ENCODE measurements at places on chromosomes 13 and 19. TPM values are rescaled to one million over a fixed set of nuclear protein-coding genes. Genes with fewer than 3 reads are reported as not detected.

The CGB3 gene
- polyA plus RNA-seq = not detected

The HNRNPUL1 gene
- 60.7 TPM for polyA plus RNA-seq

The ZNF813 gene
- 1.5 TPM for polyA plus RNA-seq

The SLC10A2 gene
- not detected for polyA plus RNA-seq

The ZNF723 gene
- polyA plus RNA-seq = not detected

The ZNF208 gene
- 4.0 TPM for polyA plus RNA-seq

GRCh38 chr13:50152224-50152623 is 137.0 kb downstream of the KCNRG start:
- H3K4me1 ChIP-seq = peaks cover 18% of the 10 kb centered on the region
- DNase-seq = peak; percentile 14
- H3K27me3 ChIP-seq = no peaks in the 10 kb centered on the region
- H3K36me3 ChIP-seq = no peaks in the 10 kb centered on the region

DNA sequence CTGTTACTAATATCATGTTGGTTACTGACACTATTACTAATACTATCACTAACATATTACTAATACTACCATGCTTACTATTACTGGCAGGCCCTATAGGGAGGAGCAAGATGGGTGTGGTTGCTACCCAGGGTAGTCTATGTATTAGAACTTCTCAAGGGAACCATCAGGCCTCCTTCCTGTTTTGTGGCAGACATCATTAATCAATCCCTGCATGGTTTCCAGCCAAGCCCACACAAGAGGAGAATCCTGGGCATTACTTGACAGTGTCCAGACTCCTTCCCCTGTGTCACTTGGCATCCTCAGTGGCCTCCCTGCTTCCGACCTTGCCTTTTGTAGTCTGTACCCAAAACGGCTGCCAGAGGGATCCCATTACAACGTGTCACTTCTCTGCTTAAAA is 8.9 kb downstream of the HAS1 start:
- H3K4me1 ChIP-seq = peaks cover 19% of the 10 kb centered on the region
- no peak overlapping the region for H3K4me3 ChIP-seq
- H3K27me3 ChIP-seq = peaks cover 7% of the 10 kb centered on the region
- no peak overlapping the region for H3K27ac ChIP-seq

GRCh38 chr19:18417250-18418028 is 1.8 kb upstream of the SSBP4 start:
- H3K4me1 ChIP-seq = peaks cover 63% of the 10 kb centered on the region
- peak; percentile 68 for DNase-seq
- peak overlapping the region; percentile 67 for H3K4me3 ChIP-seq
- H3K36me3 ChIP-seq = no peaks in the 10 kb centered on the region
- peaks cover 55% of the 10 kb centered on the region for H3K27me3 ChIP-seq

- H3K4me3 ChIP-seq = peak overlapping the region; percentile 67
- peak; percentile 49 for DNase-seq
- no peak overlapping the region for H3K27ac ChIP-seq
- H3K36me3 ChIP-seq = no peaks in the 10 kb centered on the region
- H3K4me1 ChIP-seq = peaks cover 31% of the 10 kb centered on the region
Observed at GRCh38 chr13:20128459-20128931, 32.4 kb downstream of the GJA3 start.

DNA sequence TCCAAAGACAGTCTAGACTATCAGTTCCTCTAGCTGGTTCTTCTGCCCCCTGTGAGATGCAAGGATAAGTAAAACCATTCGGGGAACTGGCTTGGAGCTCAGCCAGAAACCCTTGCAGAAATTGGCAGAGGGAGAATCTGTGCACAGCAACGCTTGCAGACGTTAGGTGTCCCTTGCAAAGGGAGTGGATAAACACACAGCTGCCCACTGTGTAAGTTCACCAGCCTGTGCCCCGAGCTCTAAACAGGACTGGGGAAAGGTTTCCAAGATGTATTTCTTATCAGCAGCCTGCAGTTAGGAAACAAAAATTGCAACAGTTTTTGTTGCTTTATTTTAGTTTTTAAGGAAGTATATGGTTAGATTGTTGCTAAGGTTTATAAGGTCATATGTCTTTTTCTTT is 19.0 kb upstream of the ADGRE1 start:
- H3K4me1 ChIP-seq = no peaks in the 10 kb centered on the region
- DNase-seq = no peak
- H3K27ac ChIP-seq = no peak overlapping the region
- no peaks in the 10 kb centered on the region for H3K27me3 ChIP-seq
- no peaks in the 10 kb centered on the region for H3K36me3 ChIP-seq

- H3K27ac ChIP-seq = peak overlapping the region; percentile 73
- no peak for DNase-seq
- H3K4me1 ChIP-seq = peaks cover 15% of the 10 kb centered on the region
Observed at GRCh38 chr13:20525144-20525600, 485 bp downstream of the CRYL1 start.

DNA sequence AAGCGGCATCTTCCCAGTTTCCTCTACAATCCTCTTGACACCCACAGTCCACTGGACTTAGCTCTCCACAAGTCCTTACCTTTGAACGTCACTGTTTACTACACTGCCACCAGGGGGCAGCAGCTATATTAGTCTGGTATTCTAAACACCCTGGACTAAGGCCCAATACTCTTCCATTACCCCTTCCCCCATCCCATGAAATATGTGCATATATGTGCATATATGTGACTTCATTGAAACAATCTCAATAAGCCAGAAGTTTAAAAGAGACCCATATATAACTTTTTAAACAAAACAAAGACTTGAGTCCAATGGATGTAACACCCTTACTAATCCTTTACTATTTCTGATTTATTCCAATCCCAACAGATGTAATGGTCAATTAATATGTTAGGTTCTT is 15.5 kb downstream of the GGACT start:
- H3K4me3 ChIP-seq = no peak overlapping the region
- H3K36me3 ChIP-seq = no peaks in the 10 kb centered on the region
- DNase-seq = peak; percentile 77
- no peak overlapping the region for H3K27ac ChIP-seq

DNA sequence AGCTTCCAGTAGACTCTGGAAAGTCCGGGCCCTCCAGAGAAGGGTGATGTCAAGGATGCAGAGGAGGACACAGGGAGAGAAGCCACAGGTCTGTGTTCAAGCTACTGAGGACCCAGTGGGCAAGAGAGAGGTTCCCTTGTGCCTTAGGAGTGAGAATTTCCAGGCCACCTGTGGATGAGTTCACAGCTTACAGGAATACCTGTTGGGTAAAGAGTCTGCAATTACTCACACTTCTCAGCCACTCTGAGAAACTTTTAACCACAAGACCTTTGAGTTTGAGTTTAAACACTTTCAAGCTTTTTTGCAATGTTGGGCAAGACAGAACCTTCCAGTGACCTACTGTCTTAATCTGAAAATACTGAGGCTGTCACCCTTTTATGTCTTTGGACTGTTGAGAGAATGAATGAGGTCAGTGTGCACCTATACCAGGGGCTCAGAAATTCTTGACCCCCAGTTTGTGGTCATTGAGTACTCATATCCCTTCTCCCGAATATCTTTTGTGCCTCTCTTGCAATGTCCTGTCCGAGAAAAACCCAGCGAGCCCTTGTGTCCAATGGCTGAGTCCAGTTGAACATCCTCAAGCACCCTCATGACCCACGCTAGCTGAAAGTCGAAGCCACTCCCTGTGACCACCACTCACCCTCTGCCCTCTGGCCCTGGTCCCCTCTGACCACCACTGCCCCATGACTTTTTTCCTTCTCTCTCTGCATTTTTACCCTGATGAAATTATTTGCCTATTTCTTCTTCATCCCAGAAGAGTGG is 368.5 kb upstream of the ZNF507 start:
- no peak overlapping the region for H3K27ac ChIP-seq
- H3K4me1 ChIP-seq = no peaks in the 10 kb centered on the region
- no peaks in the 10 kb centered on the region for H3K36me3 ChIP-seq

DNA sequence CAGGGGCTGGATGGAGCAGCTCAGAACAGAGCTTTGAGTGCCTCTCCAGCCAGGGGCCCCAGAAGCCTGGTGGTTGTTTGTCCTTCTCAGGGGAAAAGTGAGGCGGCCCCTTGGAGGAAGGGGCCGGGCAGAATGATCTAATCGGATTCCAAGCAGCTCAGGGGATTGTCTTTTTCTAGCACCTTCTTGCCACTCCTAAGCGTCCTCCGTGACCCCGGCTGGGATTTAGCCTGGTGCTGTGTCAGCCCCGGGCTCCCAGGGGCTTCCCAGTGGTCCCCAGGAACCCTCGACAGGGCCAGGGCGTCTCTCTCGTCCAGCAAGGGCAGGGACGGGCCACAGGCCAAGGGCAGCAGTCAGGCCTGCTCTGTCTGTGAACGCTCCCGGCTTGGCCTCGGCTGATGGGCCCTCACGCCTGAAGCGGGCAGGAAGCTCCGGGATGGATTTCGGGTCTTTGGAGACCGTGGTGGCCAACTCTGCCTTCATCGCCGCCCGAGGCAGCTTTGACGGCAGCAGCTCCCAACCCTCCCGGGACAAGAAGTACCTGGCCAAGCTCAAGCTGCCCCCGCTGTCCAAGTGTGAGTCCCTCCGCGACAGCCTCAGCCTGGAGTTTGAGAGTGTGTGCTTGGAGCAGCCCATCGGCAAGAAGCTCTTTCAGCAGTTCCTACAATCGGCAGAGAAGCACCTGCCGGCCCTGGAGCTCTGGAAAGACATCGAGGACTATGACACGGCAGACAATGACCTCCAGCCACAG is at the start of gene GRK1:
TSS of gene GRK1 (plus strand) at position 269 of the 751 bp plus-strand sequence. CDS start at position 437, 168 bp downstream.
- H3K36me3 ChIP-seq = no peaks in the 10 kb centered on the region
- no peaks in the 10 kb centered on the region for H3K4me1 ChIP-seq
- DNase-seq = no peak
- peaks cover 11% of the 10 kb centered on the region for H3K27me3 ChIP-seq
- H3K27ac ChIP-seq = no peak within 1 kb of the TSS
- H3K4me3 ChIP-seq = no peak within 1 kb of the TSS

DNA sequence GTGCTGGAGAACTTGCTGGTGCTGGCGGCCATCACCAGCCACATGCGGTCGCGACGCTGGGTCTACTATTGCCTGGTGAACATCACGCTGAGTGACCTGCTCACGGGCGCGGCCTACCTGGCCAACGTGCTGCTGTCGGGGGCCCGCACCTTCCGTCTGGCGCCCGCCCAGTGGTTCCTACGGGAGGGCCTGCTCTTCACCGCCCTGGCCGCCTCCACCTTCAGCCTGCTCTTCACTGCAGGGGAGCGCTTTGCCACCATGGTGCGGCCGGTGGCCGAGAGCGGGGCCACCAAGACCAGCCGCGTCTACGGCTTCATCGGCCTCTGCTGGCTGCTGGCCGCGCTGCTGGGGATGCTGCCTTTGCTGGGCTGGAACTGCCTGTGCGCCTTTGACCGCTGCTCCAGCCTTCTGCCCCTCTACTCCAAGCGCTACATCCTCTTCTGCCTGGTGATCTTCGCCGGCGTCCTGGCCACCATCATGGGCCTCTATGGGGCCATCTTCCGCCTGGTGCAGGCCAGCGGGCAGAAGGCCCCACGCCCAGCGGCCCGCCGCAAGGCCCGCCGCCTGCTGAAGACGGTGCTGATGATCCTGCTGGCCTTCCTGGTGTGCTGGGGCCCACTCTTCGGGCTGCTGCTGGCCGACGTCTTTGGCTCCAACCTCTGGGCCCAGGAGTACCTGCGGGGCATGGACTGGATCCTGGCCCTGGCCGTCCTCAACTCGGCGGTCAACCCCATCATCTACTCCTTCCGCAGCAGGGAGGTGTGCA is 587 bp downstream of the S1PR4 start:
- peaks cover 33% of the 10 kb centered on the region for H3K36me3 ChIP-seq
- H3K4me3 ChIP-seq = peak overlapping the region; percentile 91
- DNase-seq = no peak
- H3K27me3 ChIP-seq = no peaks in the 10 kb centered on the region
- peak overlapping the region; percentile 80 for H3K27ac ChIP-seq

DNA sequence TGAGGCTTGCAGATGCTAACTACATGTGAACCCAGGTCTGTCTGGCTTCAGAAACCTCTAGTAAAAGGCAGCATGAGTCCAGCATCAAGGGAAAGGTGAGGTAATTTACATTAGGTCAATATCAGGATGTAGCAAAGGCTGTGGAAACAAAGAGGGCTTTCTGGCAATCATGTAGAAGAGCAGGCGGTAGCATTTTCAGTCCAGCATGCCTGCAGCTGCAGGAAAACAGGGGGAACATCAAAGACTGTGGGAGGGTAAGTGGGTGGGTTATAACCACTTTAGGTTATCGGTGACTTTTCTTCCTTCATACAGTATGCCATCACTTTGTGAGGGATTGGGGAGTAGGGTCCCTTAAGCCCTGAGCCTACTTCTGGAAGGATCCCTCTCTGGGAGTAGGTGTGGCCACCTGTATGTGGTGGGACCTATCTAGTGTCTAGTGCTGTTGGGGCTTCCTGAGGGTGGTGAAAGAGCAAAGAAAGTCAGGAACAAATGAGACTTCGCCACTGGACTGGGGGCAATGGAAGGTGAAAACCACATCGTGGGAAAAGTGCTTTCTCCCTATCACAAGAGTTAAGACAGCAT is 10.8 kb downstream of the SUGP2 start:
- DNase-seq = no peak
- H3K4me1 ChIP-seq = no peaks in the 10 kb centered on the region
- no peak overlapping the region for H3K4me3 ChIP-seq
- H3K36me3 ChIP-seq = peaks cover 59% of the 10 kb centered on the region
- H3K27me3 ChIP-seq = no peaks in the 10 kb centered on the region

DNA sequence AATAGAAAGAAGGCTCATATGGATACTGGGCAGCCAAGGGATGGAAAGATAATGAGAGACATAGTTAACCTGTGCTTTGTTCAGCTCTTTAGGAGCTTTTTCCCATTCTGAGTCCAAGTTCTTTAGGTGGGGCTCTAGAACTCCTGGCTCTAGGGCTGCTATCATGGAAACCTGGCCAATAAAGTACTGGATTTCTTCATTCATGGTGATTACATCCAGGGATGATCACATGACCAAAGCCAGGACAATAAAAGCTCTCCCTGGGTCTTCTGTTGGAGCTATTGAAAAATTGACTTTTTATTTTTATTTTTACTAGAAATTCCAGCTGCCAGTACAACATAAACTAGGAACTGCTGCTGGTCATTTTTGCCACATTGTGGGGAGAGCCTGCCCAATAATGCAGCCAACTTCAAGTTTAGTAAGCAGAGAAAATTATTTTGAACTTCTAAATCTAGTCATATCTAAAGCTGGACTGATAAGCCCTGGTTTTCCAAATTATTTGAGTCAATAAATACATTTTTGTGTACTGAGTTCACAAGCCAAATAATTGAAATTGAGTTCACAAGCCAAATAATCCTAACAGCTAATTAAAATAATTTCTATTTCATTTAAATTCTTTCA is 224.9 kb upstream of the STARD13 start:
- H3K27ac ChIP-seq = no peak overlapping the region
- H3K4me1 ChIP-seq = no peaks in the 10 kb centered on the region
- DNase-seq = no peak
- H3K36me3 ChIP-seq = no peaks in the 10 kb centered on the region
- H3K4me3 ChIP-seq = no peak overlapping the region

- DNase-seq = no peak
- H3K27me3 ChIP-seq = no peaks in the 10 kb centered on the region
- no peak overlapping the region for H3K4me3 ChIP-seq
Observed at GRCh38 chr13:67134417-67135129, 95.6 kb downstream of the PCDH9 start.

GRCh38 chr19:49875177-49875576 is 2.0 kb downstream of the AKT1S1 start:
- H3K27ac ChIP-seq = no peak overlapping the region
- no peaks in the 10 kb centered on the region for H3K27me3 ChIP-seq
- no peak for DNase-seq
- peaks cover 16% of the 10 kb centered on the region for H3K36me3 ChIP-seq

GRCh38 chr19:827710-828321 is at the start of gene AZU1:
AZU1 (plus strand) TSS chr19:827837; CDS start chr19:827847, 10 bp downstream.
- H3K4me1 ChIP-seq = no peaks in the 10 kb centered on the region
- no peak for DNase-seq
- no peaks in the 10 kb centered on the region for H3K27me3 ChIP-seq
- H3K27ac ChIP-seq = no peak within 1 kb of the TSS
- H3K4me3 ChIP-seq = no peak within 1 kb of the TSS

All from B cell (primary cell).